ENCODE measurements at places on chromosomes 3 and 15. TPM values are rescaled to one million over a fixed set of nuclear protein-coding genes. Genes with fewer than 3 reads are reported as not detected.

GRCh38 chr15:22806156-22806555 is 19.7 kb downstream of the NIPA1 start:
- no peak for DNase-seq

Gene CCRL2
- total RNA-seq = not detected

DNA sequence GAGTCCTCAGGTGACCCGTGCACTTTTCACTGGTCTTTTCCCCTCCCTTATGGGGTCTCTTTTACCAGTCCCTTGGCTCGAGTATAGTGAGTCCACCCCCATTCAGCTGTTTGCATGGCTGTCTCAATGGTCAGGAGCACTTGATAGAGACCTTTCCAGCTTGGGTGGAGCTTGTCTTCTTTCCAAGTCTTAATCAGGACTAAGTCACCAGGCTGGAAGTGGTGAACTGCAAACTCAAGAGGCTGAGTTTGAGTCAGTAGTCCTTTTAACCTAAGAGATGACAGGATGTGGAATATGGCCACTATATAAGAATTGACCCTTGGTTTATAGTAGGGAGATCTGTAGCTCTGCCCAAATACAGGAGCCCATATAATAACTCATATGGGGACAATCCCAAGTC is 279.7 kb downstream of the PYDC2 start:
- no peak for DNase-seq

Gene GOLGA8S
- 0.13 TPM for total RNA-seq

Gene GATM
- total RNA-seq = 0.89 TPM

DNA sequence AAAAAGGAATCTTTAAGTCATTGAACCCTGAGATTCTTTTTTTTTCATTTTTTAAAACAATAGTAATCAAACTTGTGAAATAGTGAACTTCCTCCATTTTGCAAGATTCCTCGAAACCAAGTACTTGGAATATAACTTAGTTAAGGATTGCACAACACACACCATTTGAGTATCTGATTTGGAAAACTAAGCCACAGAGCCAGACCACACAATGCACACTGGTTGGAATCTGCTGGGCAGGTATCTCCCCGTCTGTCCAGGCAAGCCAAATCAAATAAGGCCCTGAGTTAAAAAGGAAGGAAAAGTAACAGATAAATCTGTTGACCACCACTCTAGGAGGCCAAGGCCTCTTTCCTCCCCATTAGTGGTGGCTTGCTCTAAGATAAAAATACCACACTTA is 177.5 kb upstream of the ICE2 start:
- peak; percentile 15 for DNase-seq

DNA sequence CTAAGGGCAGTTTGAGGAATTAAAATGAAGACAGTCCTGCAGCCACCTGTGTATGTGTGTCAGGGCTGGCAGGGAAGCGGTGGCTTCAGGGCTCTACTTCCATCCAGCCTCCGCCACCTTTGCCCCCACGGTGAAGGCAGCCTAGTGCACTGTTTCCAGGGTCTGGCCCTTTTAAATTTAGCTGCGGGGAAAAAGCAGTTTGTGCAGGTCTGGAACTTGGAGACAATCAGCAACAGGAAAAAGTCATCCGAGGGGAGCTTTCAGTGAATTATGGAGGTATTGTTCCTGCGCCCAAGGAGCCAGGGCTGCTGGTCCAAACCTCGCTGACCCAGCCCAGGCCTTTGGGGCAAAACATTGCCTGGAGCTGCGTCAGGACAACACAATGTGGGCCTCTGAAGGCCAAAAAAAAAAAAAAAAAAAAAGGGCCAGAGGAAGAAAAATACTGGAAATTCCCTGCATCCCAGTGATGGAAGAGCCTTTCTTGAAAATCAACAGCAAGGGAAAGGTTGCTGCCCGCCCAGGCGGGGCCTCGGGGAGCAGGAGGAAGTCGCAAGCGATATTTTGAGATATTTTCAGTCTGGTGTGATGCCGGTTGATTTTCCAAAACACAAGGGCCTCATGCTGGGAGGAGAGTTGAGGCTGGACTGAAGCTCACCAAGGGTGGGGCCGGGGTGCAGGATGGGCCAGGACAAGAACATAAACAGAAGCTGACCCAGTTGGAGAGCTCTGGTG is 25.5 kb upstream of the FGD5 start:
- no peak for DNase-seq

Gene CFAP100
- total RNA-seq = not detected

- DNase-seq = no peak
These were observed 65.0 kb downstream of the SMARCC1 start for GRCh38 chr3:47716656-47717055.

DNA sequence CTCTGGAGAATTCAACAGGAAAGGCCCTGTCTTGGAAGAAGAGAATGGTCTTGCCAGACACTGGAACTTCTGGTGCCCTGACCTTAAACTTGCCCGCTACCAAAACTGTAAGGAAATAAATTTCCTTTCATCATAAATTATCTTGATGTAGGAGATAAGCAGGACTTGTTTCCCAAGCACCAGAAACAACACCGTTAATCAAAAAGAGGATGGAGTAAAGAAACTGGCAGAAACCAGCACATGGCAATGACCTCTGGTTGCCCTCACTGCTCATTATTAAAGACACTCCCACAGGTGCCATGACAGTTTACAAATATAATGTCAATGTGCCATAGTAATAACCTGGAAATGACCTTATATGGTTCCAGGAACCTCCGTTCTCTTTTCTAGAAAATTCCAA is 426.1 kb downstream of the EDEM1 start:
- DNase-seq = no peak

GRCh38 chr3:46091741-46092701 is 64.7 kb upstream of the XCR1 start:
- DNase-seq = no peak

DNA sequence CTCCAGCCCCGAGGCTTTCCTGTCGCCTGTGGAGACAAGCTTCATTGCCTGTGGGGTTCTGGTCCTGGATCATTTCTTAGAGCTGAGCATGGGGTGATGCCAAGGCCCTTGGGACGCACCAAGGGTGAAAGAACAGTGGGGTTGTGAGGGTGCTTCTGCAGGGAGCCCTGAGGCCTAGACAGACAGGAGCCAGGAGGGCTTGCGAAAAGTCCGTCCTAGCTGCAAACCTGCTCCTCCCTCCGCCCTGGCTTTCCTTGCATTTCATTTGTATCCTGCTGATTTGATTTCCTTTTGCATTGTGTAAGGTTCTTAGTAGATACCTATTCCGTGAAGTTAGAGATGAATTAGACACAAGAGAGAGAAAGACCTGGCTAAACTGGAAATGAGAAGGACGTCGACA is 286.9 kb upstream of the C2CD4B start:
- DNase-seq = no peak

All from GM23248 (cell line).